GM18507 (cell line): ENCODE measurements at places on chromosomes 4 and X.

GRCh38 chr4:88742561-88742960 is 44.9 kb upstream of the NAP1L5 start:
- no peak for DNase-seq

DNA sequence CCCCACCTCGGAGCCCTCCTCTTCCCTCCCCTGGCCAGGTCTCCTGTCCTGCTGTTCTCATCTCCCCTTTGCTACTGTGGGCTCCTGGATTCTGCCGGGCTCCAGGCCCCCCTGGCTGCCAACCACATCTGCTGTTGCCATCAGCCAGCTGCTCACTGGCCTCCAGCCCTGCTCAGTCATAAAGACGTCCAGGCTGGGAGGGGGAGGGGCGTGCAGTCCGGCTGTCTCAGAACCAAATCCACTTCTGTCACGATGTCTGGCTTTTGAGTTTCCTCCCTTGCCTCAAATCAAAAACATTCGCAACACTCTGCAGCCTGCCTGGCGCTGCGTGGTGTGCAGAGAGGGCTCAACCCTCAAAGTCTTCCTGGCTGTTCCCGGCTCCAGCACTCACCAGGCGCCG is 7.1 kb downstream of the RASL11B start:
- no peak for DNase-seq

GRCh38 chrX:150357790-150358189 is 5.3 kb upstream of the MAMLD1 start:
- no peak for DNase-seq

DNA sequence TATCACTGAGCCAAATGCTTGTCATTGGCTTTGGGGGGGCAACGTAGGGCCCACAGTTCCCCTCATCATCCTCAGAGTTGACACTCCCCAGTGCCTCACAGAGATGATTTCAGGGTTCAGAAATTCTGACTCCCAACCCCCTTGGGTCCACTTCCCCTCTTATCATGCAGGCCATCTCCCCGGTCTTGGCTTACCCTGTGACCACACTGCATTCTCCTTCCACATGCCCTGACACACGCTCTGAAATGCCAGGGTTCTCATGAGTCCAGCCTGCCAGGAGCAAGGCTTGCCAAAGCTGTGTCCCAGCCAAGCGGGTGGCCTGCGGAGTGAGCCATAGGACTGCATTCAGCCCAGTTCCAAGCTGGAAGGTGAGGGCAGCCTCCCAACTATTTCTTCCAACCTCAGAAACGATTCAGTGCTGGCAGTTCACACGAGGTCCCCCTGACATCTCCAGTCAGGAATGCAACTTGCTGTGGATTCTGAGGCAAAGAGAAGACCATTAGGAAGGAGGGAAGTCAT is 101.2 kb downstream of the SMIM20 start:
- DNase-seq, result no peak

GRCh38 chrX:10952619-10953018 is 158.5 kb upstream of the HCCS start:
- DNase-seq, result no peak

DNA sequence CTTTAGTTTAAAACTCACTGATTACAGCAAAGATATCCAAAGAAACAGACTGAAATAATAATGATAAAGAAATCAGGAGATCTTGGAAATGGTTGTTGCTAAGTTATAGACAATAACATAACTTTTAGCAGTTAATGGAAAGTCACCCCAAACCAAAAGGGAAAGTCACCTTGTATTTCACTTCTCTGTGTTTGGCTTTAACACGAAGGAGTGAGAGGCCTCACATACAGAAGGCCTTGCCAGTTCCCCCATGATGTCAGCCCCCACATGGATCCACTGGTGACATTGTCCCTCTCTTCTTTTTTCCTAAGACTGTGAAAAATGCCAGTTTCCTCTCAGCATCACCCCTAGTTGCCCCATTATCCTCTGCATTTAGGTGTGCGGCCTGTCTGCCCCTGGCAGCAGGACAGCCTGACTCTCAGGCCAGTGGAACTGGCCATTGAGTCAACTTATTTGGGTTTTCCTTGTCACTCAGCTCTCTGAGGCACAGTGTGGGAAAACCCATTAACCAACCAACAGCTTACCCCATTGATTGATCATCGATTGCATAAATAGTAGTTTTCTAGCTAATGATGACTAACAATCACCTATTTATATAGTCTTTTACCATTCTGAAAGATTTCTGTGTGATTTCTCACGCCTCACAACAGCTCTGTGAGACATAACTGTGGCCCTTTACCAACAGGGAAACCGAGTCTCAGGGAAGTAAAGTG is 308.1 kb downstream of the PTTG2 start:
- no peak for DNase-seq

DNA sequence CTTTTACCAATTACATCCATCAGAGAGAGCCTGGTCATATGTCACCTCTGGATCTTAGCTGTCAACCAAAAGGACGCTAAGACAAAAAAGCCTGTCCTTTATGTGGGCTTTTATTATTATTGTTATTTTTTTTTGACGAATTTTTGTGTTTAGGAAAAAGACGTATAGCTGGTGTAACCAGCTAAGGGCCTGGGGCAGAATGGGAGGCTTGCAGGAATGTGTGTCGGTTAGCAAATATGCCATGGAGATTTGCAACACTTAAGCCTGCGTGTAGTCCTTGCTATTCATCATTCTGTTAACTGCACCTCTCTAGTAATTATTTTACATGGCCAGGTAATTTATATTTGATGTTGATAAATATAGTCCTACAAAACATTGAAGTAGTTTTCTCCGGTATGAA is 93.5 kb downstream of the TACR3 start:
- no peak for DNase-seq

- no peak for DNase-seq
These were observed 30.9 kb downstream of the YTHDC1 start for GRCh38 chr4:68319040-68319439.
